Activated T-helper 17 cell treated with anti-CD3 and anti-CD28 coated beads, Interleukin-2, amount 50 U/mL, for 72 hours (primary cell): ENCODE measurements at places on chromosomes 7 and 10.
A peak's percentile ranks its signal among the peaks of the same experiment; 100 is the strongest.

DNA sequence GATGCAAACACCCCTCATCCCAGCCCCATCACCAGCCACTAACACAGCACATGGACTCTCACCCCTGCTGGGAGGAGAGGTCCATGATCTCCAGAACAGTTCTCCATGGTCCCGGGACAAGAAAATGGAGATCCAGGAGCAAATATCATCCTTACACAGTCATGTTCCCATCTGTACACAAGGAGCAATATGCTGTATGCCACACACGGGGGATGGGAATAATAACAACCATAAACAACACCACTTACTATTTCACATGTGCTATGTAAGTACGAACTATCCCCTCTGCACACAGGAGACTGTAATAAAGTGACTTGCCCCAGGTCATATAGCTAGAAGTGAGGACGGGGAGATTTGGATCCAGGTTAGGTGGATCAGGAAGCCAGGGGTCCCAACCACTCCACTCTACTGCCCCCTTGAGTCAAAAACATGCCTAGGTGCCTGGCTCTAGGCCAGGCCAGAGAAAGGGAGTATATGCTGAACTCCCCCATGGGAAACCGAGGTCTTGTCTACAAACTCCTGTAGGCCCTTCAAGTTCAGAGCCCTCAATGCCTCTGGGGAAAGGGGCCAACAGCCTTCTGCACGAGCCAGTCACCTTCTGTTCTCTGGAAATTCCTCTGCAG, 34.1 kb downstream of the LRRC20 start:
- peak; percentile 59 for ATAC-seq

DNA sequence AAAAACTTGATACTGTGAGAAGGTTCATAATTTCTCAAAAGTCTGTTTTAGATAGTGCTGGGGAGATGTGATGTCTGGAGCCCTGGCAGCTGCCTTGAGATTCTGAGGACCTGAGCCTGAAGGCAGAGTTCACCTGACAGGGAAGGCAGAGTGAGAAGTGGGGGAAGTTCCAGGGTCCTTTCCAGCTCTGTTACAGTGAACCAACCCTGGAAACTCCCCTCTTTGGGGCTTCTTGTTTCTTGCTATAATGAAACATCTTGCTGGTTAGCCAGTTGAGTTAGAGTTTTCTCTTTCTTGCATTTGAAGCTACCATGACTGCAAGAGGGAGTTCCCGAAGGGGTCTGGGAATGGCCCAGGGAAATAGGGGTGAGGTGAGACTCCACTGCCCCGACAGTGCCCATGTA, 158.9 kb upstream of the TNRC18 start:
- ATAC-seq: peak; percentile 64

GRCh38 chr7:106345421-106346166, 60.8 kb upstream of the NAMPT start:
- ATAC-seq: peak; percentile 79

- no peak for ATAC-seq
These were observed 193.8 kb downstream of the THSD7A start for GRCh38 chr7:11638011-11638774.

GRCh38 chr7:79407351-79407750, 46.1 kb downstream of the MAGI2 start:
- no peak for ATAC-seq

- no peak for ATAC-seq
These were observed 405.6 kb downstream of the XPNPEP1 start for GRCh38 chr10:109517748-109518147.

DNA sequence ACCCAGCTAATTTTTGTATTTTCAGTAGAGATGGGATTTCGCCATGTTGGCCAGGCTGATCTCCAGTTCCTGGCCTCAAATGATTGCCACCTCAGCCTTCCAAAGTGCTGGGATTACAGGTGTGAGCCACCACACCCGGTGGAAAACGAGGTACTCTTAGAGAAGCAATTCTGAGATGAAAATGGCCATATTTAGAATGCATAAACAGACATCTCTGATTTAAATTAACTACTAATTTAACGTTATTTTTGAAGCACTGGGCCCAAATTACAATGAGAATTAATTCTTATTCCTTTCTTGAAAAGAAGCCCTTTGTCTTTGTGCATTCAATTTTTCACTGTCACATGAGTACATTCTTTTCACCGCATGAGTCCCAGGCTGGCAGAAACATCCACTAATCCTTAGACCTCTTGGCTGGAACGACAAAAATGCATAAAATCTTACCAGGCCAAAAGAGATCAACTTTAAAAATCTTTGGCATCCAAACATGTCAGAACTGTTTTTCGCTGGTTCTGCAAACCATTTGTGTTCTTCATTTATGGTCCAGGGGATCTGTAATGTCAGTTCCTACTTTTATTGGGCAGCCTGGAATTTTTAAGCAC, 60.1 kb upstream of the CAPZA2 start:
- no peak for ATAC-seq

- no peak for ATAC-seq
These were observed 140.0 kb downstream of the CAMK1D start for GRCh38 chr10:12489357-12489756.

DNA sequence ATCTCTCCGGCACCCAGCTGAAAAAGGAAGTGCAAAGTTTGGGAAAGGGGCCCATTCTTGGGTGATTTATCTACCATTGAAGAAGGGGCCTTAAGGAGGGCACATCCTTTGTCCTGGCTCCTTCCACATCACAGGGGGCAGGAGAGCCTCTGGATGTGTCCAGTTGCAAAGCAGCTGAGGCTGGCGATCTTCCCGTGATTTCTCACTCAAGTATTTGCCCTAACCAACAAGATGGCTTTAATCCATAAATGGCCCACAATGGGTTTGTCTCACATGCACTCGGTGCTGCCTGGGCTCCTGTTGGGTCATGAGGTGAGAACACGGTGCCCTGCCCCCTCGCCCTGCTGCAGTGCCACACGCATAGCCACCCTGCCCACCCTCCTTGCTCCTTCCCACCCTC, 14.2 kb upstream of the FRMPD2 start:
- no peak for ATAC-seq

DNA sequence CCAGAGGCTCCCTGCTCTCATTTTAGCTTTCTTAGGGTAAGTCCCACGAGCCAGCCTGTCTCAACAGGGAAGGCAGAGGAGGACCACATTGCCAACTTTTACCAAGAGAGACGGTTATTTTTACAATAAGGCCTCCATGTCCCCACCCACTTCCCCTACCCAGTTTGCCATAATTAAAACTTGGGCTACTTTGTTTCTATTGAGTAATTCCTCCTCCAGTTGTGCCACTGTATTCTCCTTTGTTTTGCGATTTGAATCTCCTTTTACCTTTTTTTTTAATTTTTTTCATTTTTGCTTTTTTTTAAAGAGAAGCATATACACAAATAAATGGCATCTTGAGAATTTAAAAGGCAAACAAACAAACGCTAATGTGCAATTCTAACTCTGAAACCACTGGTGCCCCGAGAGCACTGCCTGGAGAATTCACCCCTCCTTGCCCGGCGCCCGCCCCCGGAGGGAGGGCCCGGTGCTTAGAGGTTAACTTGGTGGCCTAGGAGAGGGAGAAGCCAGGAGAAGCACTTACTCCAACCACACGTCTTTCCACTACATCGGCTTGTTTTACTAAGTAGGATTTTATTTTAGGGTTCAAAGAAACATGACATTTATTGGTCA, 282.3 kb downstream of the USP6NL start:
- no peak for ATAC-seq

GRCh38 chr7:5699467-5700384, 81.7 kb downstream of the RNF216 start:
- ATAC-seq: peak; percentile 59

GRCh38 chr7:106795084-106795876, 69.8 kb upstream of the PIK3CG start:
- no peak for ATAC-seq

DNA sequence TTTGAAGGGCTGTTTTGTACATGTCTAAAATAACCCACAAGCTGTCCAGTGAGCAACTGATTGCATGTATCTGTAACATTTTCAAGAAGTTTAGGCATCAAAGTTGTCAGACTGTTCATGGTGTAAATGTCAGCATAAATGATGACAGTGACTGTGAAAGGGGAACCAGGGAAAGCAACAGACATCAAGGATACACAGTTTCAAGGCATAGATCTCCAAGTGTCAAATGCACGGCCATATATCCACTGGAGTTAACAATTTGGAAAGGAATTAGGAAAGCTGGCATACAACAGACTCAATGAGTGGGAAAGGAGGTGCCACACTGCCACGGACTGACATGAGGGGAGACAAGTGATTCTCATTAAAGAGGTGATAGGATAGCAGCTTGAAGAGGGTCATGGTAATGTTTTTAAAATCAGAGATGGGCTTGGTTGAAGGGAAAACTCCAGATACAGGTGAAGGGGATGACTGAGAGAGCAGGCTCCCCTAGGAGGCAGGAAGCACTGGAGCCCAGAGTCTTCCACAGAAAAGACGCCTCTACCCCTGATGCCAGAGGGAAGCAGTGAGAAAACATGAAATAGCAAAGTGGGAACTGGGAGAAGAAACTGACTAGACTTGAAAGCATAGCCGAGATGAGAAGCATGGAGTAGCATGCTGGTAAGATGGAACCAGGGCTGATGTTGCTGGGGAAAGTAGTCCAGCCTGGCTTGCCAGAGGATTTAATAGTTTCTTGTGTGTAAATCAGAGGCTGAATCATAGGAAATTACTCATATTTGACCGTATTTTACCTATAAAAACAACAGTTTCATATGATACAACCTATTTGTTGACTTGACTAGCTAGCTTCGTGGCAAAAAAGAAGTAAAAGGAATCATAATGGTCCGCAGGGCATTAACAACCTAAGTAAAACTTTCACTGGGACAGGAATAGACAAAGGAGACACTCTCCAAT, 18.6 kb downstream of the NSMCE4A start:
- no peak for ATAC-seq
